SW 1271 (cell line): ENCODE measurements at places on chromosomes 3 and 15.

DNA sequence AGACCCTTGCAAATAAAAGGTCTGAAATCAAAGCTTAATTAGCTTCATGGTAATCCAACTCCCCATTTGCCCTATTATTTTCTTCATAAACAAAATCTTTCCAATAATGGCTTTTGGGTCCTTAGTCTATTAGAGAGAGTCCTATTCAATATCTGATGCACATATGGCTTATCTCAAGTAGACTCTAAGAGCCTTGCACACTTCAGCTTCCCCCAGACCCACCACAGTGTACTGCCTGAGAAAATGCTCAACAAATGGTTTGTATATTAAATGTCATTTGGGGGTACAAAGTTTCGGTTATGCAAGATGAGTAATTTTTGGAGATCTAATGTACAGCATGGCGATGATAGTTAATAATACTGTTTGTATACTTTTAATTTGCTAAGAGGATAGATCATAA, 28.9 kb downstream of the FSTL1 start:
- no peak for DNase-seq

GRCh38 chr15:41945731-41946130, 26.6 kb downstream of the EHD4 start:
- DNase-seq: no peak

GRCh38 chr3:34844323-34844620, 795.1 kb upstream of the ARPP21 start:
- no peak for DNase-seq

- DNase-seq: no peak
Measured at GRCh38 chr3:152071924-152072323, 196.8 kb upstream of the MBNL1 start.

- no peak for DNase-seq
Measured at GRCh38 chr3:10520072-10520471, 14.7 kb upstream of the ATP2B2 start.

DNA sequence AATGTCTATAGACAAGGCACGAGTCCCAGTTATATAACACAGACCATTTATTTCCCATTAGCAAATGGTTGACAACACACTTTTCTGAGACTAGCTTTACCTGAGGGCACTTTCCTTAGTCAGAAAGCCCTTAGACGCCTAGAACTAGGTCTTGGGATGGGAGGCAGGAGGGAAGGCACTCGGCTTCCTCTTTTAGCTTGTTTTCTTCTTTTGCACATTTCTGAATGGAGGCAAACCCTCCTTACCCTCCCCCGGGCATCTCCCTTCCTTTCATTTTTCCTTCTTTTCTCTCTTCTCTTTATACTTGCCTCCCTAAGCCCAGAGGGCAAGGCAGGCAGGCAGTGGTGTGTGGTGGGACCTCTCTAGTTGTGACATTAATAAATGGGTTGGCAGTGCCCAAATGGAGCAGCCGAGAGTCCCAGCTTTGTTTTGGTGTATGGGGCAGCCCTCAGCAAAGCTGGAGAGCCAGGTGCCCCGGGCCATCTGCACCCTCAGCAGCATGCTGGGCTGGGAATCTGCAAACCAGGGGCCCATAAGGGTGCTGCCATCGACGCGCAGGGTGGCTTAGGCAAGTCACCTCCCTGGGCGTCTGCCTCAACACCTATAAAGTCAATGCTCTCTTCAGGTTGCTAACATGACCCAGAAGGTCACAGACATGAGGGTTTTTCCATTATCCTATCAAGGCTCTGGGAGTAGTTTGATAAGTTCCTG, 21.1 kb upstream of the BCL2L10 start:
- DNase-seq: no peak

DNA sequence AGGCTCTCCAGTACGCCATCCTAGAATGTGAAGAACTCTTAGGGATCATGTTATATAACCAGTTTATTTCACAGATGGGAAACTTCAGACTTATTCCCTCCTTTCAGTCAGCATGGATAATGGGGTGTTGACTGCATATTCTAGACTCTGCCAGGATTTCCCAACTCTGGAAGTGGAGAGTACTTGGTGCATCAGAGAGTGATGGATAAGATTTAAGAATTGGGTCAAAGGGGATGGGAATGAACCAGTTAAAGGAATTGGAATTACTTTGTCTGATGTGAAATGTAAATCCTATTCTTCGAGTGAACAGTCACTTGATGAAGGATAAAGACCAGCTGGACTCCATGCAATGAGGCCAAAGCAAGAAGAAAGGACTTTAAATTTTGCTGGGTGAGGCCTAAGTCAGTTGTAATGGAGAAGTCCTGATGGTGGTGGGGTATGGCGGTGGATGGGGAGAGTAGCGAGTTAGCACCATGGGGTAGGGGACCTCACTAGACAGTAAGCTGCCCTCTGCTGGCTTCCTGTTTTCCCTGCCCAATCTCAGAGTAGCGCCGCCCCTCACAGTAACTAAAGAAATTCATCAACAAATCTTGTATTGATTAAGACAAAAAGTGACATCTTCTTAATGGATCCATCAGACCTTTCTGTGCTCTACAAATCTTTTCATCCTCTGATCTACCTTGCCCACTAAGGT, 7.3 kb upstream of the CACNA1D start:
- no peak for DNase-seq
